EL (cell line): ENCODE measurements at places on chromosomes 13 and 19.

GRCh38 chr19:55418185-55418584 is 10.6 kb upstream of the UBE2S start:
- peak; percentile 87 for DNase-seq

- peak; percentile 36 for DNase-seq
Measured at GRCh38 chr19:34236035-34236987, 18.0 kb upstream of the GARRE1 start.

- no peak for DNase-seq
Measured at GRCh38 chr19:13134626-13135025, 15.5 kb downstream of the STX10 start.

GRCh38 chr19:41531438-41532311 is 44.3 kb upstream of the CEACAM21 start:
- peak; percentile 48 for DNase-seq

DNA sequence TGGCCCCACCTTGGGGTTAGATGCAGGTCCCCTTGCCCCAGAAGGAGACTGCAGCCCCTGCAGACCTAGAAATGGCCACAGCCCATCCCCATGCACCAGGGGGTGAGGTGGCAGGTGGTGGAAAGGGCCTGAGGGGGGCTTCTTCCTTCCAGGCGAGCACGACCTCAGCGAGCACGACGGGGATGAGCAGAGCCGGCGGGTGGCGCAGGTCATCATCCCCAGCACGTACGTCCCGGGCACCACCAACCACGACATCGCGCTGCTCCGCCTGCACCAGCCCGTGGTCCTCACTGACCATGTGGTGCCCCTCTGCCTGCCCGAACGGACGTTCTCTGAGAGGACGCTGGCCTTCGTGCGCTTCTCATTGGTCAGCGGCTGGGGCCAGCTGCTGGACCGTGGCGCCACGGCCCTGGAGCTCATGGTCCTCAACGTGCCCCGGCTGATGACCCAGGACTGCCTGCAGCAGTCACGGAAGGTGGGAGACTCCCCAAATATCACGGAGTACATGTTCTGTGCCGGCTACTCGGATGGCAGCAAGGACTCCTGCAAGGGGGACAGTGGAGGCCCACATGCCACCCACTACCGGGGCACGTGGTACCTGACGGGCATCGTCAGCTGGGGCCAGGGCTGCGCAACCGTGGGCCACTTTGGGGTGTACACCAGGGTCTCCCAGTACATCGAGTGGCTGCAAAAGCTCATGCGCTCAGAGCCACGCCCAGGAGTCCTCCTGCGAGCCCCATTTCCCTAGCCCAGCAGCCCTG is 4.2 kb upstream of the F10 start:
- no peak for DNase-seq

DNA sequence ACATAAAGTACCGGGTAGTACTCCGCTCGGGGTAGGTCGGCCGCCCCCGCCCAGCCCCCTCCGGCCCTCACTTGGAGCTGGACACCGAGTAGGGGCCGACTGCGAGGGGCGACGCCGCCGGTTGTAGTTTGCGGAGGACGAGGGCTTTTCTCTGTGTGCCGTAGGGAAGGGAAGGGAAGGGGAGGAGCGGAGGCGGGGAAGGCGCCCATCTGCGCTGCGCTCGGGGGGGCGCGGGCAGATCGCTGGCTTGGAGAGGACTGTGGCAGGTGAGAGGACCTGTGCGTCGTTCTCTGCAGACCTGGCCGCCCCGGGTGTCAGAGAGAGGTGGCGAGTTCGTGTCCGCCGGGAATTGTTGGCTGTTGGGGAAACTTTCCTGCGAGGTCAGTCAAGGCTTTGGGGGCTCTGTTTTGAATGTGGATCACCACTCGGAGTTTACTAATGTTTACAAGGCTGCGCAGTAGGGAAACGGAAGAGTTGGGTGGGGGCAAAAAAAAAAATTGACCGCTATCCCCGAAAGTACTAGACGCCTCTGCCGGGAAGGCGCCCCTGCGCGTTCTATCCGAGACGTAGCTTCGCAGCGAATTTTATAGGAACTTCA is 1.4 kb downstream of the ING1 start:
- no peak for DNase-seq

GRCh38 chr13:77465603-77466195 is 69.8 kb upstream of the SCEL start:
- DNase-seq: no peak

DNA sequence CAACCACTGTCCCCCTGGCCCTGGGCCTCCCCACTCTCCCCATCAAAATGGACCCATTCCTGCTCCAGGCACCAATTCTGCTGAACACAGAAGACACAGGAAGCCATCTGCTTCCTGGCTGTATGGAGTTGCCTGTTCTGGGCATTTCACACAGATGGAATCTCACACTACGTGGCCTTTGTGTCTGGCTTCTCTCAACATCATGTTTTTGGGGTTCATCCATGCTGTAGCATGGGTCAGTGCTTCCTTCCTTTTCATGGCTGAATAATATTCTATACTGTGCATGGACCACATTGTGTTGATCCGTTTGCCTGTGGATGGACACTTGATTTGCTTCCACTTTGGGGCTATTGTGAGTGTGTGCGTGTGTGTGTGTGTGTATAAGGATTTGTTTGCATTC is 15.0 kb upstream of the KLF2 start:
- DNase-seq: no peak

DNA sequence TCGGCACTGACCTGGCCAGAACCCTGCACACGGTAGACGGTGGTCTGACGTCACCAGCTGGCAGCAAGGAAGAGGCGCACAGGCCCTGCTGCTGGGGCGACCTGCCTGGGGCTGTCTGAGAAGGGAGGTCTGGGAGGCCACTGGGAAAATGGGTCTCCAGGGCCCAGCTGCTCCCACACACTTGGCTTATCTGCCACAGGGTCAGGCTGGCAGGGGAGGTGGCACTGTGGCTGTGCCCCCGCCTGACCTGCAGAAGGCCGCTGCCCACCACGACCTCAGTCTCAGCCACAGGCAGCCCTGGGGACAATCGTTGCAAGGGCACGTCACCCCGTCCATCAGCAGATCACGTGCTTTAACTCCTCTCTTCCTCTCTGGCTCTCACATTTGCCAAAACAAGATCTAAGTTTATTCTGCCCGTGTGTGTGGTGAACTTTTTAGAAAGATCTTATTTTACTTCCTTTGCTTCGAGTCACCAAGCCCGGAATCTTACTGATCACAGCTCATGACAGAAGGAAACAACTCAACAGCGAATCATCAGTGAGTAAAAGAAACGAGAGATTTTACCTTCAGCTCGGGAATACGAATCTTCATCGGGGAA is 45.2 kb upstream of the RANBP3 start:
- peak; percentile 68 for DNase-seq

- no peak for DNase-seq
Measured at GRCh38 chr19:44748426-44749254, at the start of gene BCL3. TSS of gene BCL3 (plus strand) at chr19:44748708. CDS start at chr19:44748791, 83 bp downstream.

DNA sequence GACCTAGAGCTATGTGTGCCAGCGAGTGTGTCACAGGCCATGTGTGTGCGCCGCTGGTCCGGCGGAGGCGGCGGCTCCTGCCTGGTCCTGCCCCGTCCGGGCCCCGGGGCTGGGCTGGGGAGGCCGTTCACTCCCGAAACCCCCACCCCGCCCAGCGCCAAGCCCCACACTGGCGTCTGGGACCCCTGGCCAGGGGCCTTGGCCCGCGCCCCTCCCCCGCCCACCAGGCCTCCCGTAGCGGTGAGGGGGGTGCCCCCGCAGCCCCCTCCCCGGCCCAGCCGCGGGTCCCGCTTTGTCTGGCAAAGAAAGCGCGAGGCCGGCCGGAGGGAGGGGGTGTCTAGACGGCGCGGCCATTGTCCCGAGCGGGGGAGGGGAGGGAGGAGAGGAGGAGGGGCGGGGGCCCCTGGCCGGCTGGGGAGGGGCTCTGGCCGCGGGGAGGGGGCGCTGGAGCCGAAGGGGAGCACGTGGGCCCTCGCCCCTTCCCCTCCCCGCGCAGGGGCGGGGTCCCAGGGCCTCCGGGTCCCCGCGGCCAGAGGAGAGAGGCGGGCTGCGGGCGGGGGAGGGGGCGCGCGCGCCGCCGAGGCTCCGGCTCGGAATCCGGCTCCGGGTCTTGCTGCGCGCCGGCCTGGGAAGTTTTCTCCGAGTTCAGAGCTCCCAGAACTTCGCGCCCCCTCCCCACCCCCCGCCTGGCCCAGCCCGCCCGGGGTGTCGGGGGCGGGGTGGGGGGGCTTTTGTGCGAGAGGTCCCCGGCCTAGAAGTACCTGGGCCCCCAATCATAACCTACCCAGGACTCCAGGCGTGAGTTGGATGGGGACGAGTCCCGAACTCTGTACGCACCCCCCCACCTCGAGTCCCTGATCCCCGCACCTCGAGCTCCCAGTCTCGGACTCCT is 888 bp downstream of the NOTCH3 start:
- DNase-seq: no peak

- DNase-seq: peak; percentile 55
Measured at GRCh38 chr13:73465617-73465971, 406.8 kb downstream of the KLF5 start.

GRCh38 chr13:66128201-66128600 is 1101.9 kb downstream of the PCDH9 start:
- DNase-seq: no peak

DNA sequence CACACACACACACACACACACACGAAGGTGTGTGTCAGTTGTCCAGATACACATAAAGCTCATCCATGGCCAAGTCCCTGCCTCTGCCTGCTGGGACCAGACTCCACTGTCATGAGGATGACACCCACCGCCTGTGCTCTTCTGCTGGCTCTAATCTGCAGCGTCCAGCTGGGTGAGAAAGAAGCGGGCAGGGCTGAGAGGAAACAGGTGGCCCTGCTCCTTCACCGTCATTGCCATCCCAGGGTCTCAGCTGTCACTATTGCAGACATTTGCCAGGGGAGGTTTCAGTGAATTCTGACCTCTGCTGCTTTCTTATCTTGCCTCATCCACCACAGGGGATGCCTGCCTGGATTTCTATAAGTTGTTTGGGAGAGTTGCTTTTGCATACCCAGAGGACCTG is 31.4 kb downstream of the SCGB2B2 start:
- DNase-seq: no peak

DNA sequence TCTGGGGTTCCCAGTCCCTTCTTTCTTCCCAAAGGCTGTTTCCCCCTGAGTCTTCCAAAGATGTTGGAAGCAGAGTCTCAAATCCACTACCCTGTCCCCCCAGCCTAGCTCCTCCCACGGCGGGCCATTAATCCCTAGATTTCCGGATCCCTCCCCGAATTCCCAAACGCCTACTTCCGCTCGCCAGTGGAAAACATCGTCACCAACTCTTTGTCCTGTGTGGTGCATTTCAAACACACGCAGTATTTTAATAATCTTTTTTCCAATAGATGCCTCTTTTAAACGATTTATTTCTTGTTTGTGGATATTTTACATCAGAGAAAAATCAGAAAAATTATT is 610 bp downstream of the ZNF791 start:
- DNase-seq: peak; percentile 80

DNA sequence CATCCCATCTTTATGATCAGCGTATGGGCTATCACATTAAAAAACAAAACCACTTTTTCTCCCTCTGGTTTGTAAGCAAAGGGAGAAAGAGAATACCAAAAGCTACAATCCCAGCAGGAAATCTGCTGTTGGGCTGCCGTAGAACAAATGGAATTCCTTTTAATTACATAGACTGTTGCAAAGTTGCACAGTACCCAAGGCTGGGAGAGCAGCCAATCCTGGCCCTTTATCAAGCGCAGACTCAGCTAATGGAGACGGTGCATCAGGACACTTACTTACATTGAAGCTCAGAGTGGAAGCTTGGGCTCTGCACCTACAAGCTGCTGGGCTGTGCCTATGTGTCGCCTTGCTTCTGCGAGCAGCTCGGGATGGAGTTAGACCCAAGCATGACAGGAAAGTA is 15.2 kb downstream of the CCNA1 start:
- DNase-seq: no peak

GRCh38 chr19:3792114-3792513 is 5.9 kb upstream of the MATK start:
- no peak for DNase-seq

DNA sequence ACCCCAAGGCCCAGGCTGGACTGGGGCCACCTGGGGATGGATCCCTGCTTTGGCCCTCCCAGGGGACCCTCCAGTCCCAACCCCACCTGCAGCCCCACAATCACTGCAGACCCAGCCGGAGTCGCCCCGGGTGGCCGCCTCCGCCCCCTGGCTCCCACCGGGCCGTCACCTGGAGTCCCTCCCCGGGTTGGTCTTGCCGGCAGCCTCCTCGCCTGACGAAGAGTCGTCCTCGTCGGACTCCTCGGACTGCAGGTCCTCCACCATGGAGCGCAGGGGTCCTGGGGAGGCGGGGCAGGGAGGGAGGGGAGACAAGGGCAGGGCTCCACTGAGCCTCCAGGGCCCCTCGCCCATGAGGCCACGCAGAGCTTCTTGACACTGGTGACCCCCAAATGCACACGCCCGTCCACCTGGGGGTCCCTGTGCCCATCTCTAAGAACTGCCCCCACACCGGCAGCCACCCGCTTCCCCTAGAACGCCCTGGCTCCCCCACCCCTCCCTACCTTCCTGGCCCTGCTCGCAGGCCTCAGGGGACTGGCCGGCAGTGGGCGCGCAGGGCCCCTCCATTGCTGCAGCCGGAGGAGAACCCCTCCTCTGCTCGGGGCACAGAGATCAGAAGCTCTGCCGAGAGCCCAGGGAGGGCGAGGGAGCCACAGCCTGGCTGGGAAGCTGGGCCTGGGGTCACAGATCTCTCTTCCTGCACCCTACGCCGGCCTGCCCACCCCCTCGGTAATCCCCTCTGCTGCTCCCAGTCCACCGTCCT is 63.4 kb downstream of the MLLT1 start:
- no peak for DNase-seq

GRCh38 chr13:40063703-40064102 is 408.2 kb downstream of the COG6 start:
- no peak for DNase-seq

DNA sequence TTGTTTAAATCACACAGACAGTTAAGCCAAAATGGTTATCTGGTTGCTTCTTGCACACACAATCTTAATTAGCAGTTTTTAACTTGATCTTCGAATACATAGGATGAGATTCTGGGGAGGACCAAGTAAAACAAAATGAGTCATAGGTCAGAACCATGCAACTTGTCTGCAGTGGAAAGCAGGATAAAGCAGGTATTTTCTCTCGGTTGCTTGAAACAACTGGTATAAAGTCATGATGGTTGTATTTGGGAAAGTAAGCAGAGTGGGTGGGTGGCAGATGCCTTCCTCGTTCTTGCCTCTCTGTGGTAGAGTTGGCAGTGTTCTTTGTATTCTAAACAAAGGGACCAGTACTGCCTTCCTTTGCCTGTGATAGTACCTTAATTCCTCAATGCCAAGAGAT is 167.0 kb downstream of the COG6 start:
- DNase-seq: no peak
